A673 (cell line): ENCODE measurements at places on chromosomes 7 and 10.

DNA sequence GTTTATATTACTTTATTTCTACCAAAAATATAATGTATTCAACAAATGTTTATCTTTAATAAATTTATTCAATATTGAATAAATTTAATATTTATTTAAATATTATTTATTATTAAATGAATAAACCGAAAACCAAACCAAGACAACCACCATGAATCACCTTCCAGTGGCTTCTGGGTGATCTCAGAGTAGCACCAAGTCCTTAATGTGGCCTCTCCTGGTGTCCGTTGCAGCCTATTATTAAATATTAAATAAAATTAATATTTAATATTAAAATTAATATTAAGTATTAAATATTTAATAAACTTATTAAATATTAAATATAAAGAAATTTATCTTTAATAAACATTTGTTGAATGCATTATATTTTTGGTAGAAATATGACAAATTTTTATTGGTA is 143.3 kb upstream of the PLPP4 start:
- H3K36me3 ChIP-seq: no peaks in the 10 kb centered on the region
- no peaks in the 10 kb centered on the region for H3K4me1 ChIP-seq
- no peak overlapping the region for H3K27ac ChIP-seq
- no peak overlapping the region for H3K4me3 ChIP-seq
- peaks cover 29% of the 10 kb centered on the region for H3K27me3 ChIP-seq
- no peak for DNase-seq

DNA sequence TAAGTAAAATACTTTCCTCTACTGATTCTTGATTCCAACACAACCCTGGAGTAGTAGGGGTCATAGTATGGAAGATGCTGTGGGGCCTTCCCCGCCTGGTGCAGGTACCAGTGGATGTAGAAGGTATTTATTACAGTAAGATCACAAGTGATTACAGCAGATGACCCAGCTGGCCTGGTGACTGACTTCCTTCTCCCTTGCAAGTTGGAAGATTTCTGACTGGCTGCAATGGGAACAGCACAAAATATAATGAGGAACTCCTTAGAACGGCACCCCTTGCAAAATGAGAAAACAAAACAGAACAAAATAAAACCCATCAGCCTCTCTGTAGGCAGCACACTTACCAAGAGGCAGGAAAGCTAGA is 61.7 kb upstream of the TARP start:
- H3K36me3 ChIP-seq: no peaks in the 10 kb centered on the region
- H3K27me3 ChIP-seq: no peaks in the 10 kb centered on the region
- no peak overlapping the region for H3K27ac ChIP-seq
- peaks cover 8% of the 10 kb centered on the region for H3K4me1 ChIP-seq

GRCh38 chr7:113657603-113658002 is 261.2 kb downstream of the PPP1R3A start:
- no peak overlapping the region for H3K4me3 ChIP-seq
- no peak for DNase-seq
- H3K36me3 ChIP-seq: no peaks in the 10 kb centered on the region
- H3K27ac ChIP-seq: no peak overlapping the region
- H3K27me3 ChIP-seq: no peaks in the 10 kb centered on the region
- H3K4me1 ChIP-seq: no peaks in the 10 kb centered on the region

DNA sequence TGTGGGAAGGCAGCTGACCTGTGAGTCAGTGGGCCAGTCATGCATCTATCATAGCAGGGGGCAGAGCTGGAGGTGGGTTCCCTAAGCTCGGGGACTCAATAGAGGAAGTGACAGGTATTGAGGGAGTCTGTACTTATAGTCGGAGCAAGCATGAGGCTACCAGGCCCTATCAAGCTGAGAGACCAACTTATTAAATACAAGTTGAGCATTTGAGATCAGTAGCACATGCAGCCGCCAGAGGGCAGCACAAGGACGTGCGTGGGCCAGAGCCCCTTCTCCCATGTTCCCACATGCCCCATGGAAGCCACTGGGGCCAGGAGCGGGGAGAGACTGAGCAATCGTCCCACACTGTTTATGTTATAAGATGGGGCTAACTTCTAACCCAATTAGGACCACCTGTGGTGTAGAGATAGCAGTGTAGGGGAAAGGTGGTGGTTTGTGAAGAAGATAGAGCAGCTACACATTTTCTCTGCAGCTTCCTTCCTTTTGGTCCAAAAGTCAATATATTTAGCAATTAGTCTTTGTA is 13.0 kb upstream of the STK31 start:
- no peaks in the 10 kb centered on the region for H3K4me1 ChIP-seq
- peak; percentile 86 for DNase-seq
- no peak overlapping the region for H3K4me3 ChIP-seq
- H3K27ac ChIP-seq: no peak overlapping the region
- H3K36me3 ChIP-seq: no peaks in the 10 kb centered on the region

GRCh38 chr10:132708441-132708840 is 77.5 kb downstream of the NKX6-2 start:
- no peak for DNase-seq
- H3K4me1 ChIP-seq: no peaks in the 10 kb centered on the region
- no peak overlapping the region for H3K27ac ChIP-seq

DNA sequence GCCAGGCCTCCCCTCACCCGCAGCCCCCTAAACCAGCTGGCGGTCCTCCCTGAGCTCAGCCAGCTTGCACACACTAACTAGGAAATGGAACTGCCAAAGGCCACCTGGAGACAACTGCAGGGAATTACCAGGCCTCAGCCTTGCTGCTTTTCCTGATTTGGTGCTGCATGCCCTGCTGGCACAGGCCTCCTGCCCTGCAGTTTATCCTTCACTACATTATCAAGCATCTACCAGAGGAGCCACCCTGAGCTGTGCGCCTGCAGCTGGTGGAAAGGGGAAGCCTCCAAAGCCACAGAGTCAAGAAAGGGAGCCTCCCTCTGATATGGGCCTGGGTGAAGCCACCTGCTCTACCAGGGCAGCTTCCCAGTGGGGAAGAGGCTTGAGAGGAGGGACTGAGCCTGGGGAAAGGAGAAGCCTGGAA is 139.8 kb downstream of the GRID1 start:
- H3K4me1 ChIP-seq: no peaks in the 10 kb centered on the region
- DNase-seq: no peak
- no peak overlapping the region for H3K27ac ChIP-seq
- no peaks in the 10 kb centered on the region for H3K27me3 ChIP-seq

GRCh38 chr10:46523119-46523961 is 33.1 kb downstream of the GPRIN2 start:
- no peaks in the 10 kb centered on the region for H3K27me3 ChIP-seq
- H3K27ac ChIP-seq: no peak overlapping the region
- peaks cover 14% of the 10 kb centered on the region for H3K4me1 ChIP-seq
- no peaks in the 10 kb centered on the region for H3K36me3 ChIP-seq
- DNase-seq: no peak
- H3K4me3 ChIP-seq: no peak overlapping the region

- no peaks in the 10 kb centered on the region for H3K36me3 ChIP-seq
- DNase-seq: no peak
- no peak overlapping the region for H3K4me3 ChIP-seq
- H3K27ac ChIP-seq: no peak overlapping the region
- peaks cover 27% of the 10 kb centered on the region for H3K4me1 ChIP-seq
- no peaks in the 10 kb centered on the region for H3K27me3 ChIP-seq
Measured at GRCh38 chr10:130635528-130635927, 499.3 kb downstream of the GLRX3 start.

- peak overlapping the region; percentile 40 for H3K4me3 ChIP-seq
- H3K27me3 ChIP-seq: no peaks in the 10 kb centered on the region
- no peak overlapping the region for H3K27ac ChIP-seq
- H3K36me3 ChIP-seq: no peaks in the 10 kb centered on the region
- peaks cover 11% of the 10 kb centered on the region for H3K4me1 ChIP-seq
Measured at GRCh38 chr7:151276666-151277590, 28.4 kb upstream of the SMARCD3 start.

DNA sequence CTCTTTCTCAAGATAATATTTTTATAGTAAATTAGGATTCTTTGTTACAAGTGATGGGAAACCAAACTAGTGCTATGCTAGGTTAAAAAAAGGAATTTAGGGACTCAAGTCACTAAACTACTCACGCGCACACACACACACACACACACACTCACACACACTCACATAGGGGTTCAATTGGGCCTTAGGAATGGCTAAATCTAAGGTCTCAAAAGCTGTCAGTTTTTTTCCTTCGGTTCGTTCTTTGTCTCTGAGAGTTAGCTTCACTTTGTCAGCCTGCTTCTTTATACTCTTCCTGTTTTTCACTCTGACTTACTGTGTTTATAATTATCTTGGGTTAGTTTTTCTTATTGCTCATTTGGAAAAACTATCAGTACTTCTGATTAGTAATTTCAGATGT is 138.9 kb downstream of the ADK start:
- no peaks in the 10 kb centered on the region for H3K36me3 ChIP-seq
- no peaks in the 10 kb centered on the region for H3K27me3 ChIP-seq
- DNase-seq: no peak
- peaks cover 30% of the 10 kb centered on the region for H3K4me1 ChIP-seq
- H3K4me3 ChIP-seq: no peak overlapping the region
